ENCODE measurements at places on chromosomes 4 and X. TPM values are rescaled to one million over a fixed set of nuclear protein-coding genes. Genes with fewer than 3 reads are reported as not detected.

DNA sequence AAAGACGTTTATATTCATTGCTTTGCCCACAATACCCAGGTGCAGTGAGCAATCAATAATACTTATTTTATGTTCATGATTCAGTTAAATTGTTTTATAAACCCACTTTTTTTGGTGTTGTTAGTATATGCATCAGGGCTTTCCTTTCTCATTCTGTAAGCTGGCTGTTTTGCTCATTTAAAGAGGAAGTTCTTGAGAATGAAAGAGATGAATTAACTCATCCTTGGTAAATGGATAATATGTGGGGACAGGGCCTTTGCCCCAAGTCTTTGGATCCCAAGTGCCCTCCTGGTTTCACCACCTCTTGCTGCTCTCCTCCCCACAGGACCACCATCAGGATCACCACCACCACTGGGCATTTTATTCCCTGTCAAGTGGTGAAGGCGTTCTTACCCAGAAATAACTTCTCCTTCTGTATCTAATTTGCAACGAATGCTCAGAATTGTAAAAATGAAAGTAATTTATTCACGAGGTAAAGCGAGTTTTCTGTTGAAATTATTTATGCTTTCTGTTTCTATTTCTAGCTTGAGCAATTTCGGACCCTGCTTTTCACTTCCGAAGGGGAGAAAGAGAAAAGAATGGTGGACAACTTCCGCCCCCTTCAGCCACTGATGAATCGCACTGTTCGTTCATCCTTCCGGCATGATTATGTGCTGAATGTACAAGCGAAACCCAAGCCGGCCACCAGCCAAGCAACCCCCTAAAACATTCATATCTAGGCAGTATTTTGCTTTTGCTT, 8.2 kb upstream of the ZRSR2 start:
- H3K4me3 ChIP-seq: no peak overlapping the region
- no peaks in the 10 kb centered on the region for H3K27me3 ChIP-seq
- peaks cover 62% of the 10 kb centered on the region for H3K36me3 ChIP-seq
- H3K27ac ChIP-seq: no peak overlapping the region
- no peaks in the 10 kb centered on the region for H3K4me1 ChIP-seq

- peaks cover 10% of the 10 kb centered on the region for H3K4me1 ChIP-seq
- DNase-seq: no peak
- no peak overlapping the region for H3K4me3 ChIP-seq
- no peaks in the 10 kb centered on the region for H3K36me3 ChIP-seq
Measured at GRCh38 chrX:2404776-2405175, 96.0 kb downstream of the DHRSX start.

GRCh38 chr4:81427344-81427821, 44.3 kb downstream of the RASGEF1B start:
- H3K4me3 ChIP-seq: no peak overlapping the region
- H3K27me3 ChIP-seq: no peaks in the 10 kb centered on the region
- no peaks in the 10 kb centered on the region for H3K36me3 ChIP-seq
- DNase-seq: no peak
- no peaks in the 10 kb centered on the region for H3K4me1 ChIP-seq

The AKAP4 gene
- total RNA-seq: not detected

DNA sequence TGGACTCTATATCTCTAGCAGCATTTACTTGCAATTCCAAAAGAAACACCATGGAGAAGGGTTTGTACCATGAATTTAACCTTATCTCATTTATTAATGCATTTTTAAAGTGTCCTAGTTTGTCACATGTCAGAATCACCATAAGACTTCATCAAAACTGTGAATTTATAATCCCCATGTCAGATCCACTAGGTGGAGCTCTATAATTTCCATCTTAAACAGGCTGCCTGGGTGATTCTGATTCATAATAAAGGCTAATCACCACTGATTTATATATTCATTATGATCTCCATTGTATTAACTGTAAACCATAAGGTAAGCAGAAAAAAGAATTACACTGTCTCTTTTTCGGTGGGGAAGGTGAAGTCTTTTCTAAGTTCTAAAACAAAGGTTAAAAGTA, 4.0 kb downstream of the TCEAL2 start:
- no peaks in the 10 kb centered on the region for H3K4me1 ChIP-seq
- no peaks in the 10 kb centered on the region for H3K36me3 ChIP-seq
- no peak overlapping the region for H3K27ac ChIP-seq
- H3K27me3 ChIP-seq: no peaks in the 10 kb centered on the region

The AR gene
- 35.1 TPM for total RNA-seq

Measured in vagina (tissue), 2 donors.